Kidney (tissue), 22 donors: ENCODE measurements at places on chromosomes 3 and 15. TPM values are rescaled to one million over a fixed set of nuclear protein-coding genes. Genes with fewer than 3 reads are reported as not detected.

DNA sequence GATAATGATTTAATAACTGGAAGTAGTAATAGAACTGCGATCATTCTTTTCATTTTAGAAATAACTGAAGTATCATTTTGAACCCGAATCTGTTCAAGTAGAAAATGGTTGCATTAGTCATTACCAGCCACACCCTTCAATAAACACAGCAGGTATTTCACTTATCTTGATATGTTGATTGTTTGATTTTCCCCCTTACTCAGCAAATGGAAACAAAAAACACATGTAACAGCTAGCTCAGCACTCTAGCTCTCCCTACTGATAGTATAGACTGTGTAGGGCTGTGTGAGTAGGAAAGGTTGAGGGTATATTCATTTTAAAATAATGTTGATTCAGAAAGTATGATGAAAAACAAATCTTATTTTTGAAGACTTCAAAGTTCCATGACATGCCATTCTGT lies 1.1 kb upstream of the GPR149 start:
- DNase-seq = no peak

DNA sequence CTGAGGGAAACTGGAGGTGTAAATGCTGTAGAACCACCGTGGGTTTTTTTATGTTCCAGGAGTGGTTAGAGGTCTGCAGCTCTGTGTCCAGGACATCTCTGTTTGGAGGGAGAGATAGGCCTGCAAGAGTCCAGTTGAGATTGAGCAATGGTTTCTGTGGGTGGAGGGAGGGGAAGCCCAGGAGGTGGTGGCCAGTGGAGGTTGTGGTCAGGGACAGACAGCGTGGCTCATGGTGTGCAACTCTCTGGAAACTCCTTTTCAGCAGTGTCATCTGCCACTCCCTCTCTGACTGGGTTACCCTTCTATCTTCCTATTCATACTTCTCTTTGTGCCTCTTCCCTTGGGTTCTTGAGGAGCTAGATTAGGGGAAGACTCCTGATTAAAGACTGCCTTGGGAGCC lies 9.6 kb downstream of the XCR1 start:
- DNase-seq = no peak

DNA sequence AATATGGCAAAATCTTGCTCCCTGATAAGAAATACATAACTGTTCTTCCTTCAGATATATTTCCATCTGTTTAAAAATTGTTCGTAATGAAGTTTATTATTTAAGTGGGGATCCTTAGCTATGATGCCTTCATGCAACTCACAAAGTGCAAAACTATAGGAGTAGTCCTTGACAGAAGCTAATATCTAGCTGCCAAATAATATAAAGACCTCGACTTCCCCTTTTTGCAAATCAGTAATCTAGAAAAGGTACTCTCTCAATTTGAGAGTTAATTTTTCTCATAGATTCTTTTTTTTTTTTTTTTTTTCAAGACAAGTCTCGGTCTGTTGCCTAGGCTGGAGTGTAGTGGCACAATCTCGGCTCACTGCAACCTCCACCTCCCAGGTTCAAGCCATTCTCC lies 23.0 kb downstream of the SLTM start:
- DNase-seq = no peak

Gene CRELD1
- total RNA-seq = 43.2 TPM

DNA sequence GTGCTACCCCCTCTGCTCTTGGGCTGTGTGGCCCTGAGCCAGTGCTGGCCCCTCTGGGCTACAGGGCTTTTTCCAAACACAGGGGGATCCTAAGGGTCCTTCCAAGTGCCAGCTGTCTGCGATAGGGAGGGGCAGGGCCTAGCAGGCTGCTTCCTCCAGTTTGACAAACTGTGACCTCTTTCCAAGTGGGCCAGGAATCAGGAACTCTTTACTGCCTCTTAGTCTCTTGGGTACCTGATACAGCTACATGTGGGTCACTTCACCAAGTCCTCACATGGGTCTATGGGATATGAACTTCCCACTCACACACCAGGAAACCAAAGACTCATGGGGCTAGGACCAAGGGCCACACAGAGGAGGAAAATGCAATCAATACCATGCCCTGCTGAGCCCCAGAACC lies 25.4 kb downstream of the SEC61A1 start:
- DNase-seq = no peak

DNA sequence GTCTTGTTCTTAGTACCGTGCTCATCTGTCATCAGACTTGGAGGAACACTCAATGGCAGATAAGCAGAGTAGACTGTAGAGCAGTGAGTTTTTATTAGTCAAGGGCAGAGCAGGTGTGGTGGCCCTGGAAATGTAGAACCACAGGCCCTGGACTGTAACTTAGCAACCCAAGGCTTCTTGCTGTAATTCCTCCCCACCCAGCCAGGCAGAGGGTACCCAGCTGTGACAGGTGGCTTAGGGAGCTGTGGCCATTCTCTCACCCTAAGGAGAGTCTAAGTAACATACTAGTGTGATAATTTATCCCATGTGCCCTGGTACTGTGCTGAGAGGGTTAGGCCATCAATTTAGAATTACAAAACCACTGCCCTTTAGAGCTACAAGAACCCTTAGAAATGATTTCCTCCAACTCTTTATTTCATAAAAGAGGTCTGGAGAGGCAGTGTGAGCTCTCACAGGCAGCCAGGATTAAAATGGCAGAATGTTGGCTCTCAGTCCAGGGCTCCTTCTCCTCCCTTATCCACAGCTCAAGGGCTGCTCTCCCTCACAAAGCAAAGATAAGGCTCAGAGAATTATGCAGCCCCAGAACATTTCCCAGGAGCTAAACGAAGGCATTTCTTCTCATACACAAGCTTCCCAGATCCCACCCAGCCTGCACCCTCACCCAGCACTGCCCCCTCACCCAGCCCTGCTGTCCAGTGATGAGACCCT lies 3.0 kb downstream of the POMGNT2 start:
- DNase-seq = peak; percentile 45

DNA sequence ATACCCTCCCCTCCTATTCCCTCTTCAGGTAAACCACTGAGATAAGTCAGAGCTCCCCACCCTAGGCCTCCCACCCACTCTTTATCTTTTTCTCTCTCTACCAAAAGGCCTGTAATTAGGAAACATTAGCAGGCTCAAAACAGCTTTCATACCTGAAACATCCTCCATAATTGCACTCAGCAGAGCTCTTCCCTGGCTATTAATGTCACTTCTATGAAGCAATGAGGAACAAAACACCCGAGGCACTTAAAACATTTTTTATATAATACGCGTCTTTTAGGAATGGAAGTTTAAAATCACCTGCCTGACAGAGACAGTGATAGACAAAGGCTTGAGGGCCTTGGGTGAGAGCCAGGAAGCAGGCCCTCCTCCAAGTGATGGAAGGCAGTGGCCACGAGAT lies 138.9 kb downstream of the EPHB1 start:
- DNase-seq = no peak

Gene SMCO1
- total RNA-seq = not detected

Gene ST3GAL6
- 10.7 TPM for total RNA-seq

DNA sequence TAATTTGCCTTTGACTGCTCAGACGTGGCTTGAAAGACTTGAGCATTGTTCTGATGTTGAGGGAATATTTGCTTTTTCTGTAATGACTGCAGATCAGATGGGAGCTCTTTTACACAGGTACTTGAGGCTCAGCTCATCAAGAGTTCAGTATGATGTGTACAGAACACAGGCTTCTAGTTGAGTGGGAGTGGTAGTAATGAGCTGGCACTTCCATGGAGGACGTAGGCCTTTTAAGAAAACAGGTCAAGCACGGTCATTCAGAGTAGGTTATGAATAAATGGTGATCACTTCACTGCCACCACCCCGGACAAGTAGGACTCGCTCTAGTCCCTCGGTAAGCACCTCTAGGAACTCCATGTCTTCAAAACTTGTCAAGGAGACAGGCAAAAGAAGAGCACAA lies 8.8 kb downstream of the EMC4 start:
- no peak for DNase-seq

- no peak for DNase-seq
Observed at GRCh38 chr15:67784090-67784781, 41.1 kb upstream of the SKOR1 start.

Gene CCR5
- total RNA-seq = 4.4 TPM

GRCh38 chr3:82145742-82146141 lies 384.3 kb upstream of the GBE1 start:
- DNase-seq = no peak

- DNase-seq = no peak
Observed at GRCh38 chr15:99481951-99482230, 83.9 kb upstream of the MEF2A start.

Gene GOLGA6A
- 0.06 TPM for total RNA-seq

- DNase-seq = no peak
Observed at GRCh38 chr15:42085721-42086120, 8.6 kb downstream of the PLA2G4D start.

Gene PPARG
- total RNA-seq = 19.2 TPM

Gene ATP10A
- 6.8 TPM for total RNA-seq

DNA sequence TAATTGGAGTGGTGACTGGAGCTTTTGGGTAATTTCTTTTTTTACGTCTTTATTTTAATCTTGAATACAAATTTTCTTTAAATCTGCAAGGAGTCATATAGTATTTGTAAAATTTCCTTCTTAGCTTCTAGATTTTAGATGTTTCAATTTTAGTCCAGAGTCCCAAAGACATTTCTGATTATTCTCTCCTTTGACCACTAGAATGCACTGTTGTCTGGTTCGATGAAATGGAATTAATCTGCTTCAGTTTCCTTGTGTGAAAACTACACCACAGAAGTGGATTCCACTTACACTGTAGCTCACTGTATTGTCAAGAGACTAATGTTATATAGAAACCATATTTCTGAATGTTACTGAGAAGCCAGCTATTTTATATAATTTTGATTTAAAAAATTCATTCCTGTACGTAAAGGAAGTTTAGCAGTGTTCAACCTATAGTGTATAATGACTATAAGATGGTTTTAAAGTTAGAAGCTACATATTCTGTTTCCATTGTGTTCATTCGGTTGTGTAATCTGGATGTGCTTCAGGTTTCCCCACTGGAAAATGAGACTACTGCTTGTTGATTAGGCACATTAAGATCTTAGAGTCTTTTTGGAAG lies 6.1 kb downstream of the GRAMD1C start:
- peak; percentile 85 for DNase-seq

GRCh38 chr3:187567661-187568121 lies 102.5 kb downstream of the SST start:
- peak; percentile 61 for DNase-seq

DNA sequence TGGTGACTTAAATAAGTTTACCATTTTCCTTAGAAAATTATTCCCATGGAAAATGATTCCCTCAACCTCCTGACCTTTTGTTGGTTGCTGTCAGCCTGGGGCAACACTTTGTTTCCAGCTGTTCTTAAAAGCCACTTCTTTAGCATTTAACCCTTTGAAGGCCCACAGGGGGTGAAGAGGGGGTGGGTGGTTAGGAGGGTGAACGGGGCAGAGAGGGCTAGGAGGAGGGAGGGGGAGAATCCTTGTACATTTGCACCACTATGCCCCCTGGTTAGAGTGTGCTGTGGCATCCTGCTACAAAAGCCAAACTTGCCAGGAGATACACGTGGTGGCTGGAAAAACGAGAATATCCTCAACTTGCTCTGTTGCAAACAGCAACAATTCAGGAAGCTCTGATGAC lies 273.2 kb upstream of the RGMA start:
- peak; percentile 21 for DNase-seq

DNA sequence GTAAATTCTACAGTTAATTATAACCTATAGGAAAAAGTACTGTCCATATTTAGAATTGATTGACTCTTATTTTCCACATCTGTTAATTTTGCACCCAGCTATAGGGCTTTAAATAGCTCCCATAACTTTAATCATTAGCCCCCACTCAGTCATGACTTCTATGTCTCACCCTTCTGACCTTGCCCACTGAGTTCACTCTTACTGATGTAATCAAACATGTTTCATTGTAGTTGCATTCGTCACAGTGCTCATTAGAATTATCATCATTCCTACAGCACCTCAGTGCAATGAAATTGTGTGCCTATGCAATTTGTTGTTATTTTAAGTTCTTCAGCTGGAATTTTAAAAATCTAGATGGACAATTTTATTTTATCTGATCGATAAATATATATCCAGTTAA lies 151.4 kb downstream of the TIGIT start:
- no peak for DNase-seq

GRCh38 chr3:11672363-11672762 lies 28.6 kb upstream of the VGLL4 start:
- DNase-seq = no peak

DNA sequence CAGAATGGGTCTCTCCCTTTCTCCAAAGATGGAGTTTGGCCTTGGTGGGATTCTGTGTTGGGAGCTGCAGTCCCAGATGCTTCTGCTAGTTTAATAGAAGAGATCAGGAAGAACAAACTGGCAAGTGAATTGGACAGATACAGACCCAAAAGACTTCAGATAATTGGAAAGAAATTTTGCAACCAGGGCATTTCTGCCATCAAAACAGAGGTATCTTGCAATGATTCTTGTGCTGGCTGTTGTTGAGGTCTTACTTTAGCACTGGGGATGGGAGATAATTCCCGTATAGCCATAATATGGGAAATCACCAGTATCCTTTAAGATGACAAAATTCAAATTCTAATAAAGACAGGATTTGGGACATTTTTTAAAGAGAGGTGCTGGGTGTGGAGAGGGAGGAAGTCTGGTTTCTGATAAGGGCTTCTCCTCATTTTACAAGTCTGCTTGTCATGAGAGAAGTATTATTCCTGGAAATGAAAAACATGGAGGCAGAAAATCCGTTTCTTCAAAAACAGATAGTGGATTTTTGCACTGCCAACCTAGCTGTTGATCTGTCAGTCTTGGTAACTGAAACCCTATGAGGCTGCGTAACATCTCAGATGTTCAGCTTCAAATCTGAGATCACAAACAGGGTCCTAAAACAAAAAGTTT lies 40.1 kb downstream of the FNDC3B start:
- DNase-seq = no peak

- no peak for DNase-seq
Observed at GRCh38 chr3:113222451-113223086, 11.2 kb downstream of the BOC start.

Gene TM6SF1
- 10.4 TPM for total RNA-seq

DNA sequence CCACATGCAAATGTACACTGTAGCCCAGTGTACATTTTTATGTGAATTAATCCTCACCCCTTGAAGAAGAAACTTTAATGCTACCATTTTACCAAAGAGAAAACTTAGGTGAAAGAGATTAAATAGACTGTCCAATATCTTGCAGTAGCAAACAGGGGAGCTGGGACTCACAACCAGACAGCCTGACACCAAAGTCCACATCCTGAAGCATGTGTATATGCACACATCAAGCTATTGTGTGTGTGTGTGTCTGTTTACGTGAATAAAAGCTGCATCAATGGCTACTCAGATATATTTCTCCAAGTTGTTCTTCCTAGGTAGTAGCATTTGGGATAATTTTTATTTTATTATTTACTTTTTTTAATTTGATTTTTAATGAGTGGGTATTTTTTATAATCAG lies 6.7 kb downstream of the ANO10 start:
- no peak for DNase-seq

Gene KIF7
- 4.2 TPM for total RNA-seq

Gene BUB1B
- total RNA-seq = 0.94 TPM
